ENCODE measurements at places on chromosomes 6 and 20.

DNA sequence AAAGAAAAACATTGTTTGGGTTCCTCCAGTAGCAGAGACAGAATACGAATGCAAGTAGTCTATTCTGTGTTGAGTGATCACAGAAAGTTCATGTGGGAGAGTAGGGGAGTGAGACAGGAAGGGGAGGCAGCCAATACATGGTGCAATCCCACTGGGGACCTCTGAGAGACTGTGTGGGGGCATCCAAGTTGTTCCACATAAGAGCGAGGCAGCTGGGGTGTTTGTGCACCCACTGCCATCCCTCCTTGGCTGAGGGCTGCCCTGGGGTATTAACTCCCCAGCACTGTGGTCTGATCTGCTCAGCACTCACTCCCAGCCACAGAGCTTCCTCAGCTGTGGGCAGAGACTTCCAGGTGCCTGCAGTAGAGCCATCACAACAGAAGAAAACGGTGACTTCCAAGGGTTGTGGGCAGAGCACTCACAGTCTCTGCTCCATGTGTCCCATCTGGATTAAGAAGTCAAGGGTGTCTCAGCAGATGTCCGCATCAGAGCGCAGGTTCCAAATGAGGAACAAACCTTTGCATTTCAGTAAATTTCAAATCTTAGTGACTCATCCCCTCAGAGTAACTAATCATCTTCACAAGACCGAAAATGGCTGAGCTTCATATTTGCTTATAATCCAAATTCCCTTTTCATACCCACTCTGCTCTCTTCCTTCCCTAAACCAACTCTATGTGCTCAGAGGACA lies 101.9 kb upstream of the NAA20 start:
- no peak for DNase-seq

- DNase-seq = no peak
Observed at GRCh38 chr6:1039746-1040145, 272.2 kb upstream of the FOXQ1 start.

- no peak for DNase-seq
Observed at GRCh38 chr6:71405416-71405815, 116.8 kb downstream of the OGFRL1 start.

- DNase-seq = no peak
Observed at GRCh38 chr6:95175927-95176675, 401.2 kb upstream of the MANEA start.

- no peak for DNase-seq
Observed at GRCh38 chr6:5045416-5045815, 39.7 kb upstream of the PPP1R3G start.
